CD4-positive, alpha-beta T cell treated with Interleukin-17A for 1 hour (primary cell): ENCODE measurements at places on chromosomes 7 and 10.

DNA sequence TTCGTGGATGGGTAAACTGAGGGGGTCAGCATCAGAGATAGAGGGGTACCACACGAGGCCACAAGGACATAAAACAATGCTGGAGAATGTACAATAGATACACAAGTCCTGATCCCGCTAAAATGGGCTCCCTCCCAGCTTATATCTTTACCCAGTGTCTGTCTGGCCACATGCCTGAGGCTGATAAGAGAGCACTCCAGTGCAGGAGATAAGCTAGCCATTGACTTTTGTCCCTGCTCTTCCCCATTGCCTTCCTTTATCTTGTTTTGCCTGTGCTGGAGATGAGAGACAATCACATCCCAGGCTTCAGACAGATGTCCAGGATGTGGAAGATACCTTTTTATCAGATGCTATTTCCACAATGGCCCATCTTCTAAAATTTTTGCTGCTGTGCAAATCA, 6.0 kb downstream of the GAD2 start:
- DNase-seq: no peak

- DNase-seq: no peak
Measured at GRCh38 chr10:42734536-42734935, 48.1 kb upstream of the BMS1 start.

- DNase-seq: no peak
Measured at GRCh38 chr10:79185796-79186374, 117.1 kb downstream of the ZMIZ1 start.

DNA sequence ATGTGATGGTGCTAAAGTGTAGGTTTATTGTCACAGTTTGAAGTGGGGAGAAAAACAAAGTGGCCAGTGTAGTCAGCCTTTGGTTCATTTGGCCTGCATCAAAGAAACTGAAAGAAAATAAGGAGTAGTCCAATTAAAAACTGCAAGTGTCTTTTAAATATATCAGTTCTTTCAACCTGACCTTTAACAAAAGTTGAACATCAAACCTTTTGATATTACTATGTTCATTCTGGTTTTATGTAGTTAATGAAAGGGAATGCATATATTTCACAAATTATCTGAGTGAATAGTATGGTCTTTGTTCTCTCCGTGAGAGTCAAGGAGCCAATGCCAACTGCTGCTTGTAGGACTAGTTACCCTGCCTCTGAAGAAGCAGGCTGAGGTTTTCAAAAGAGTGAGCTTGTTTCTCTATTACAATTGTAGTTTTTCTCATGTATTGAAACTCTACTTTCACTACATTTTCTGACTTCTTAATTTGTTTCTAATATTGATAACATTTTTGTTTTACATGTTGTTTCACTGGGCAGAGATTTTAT, 1160.8 kb upstream of the LRRTM3 start:
- no peak for DNase-seq
